NCI-H1092 (cell line): ENCODE measurements at places on chromosomes 16 and 17.

- DNase-seq, result no peak
Observed at GRCh38 chr16:29900888-29901606, 759 bp downstream of the ASPHD1 start.

DNA sequence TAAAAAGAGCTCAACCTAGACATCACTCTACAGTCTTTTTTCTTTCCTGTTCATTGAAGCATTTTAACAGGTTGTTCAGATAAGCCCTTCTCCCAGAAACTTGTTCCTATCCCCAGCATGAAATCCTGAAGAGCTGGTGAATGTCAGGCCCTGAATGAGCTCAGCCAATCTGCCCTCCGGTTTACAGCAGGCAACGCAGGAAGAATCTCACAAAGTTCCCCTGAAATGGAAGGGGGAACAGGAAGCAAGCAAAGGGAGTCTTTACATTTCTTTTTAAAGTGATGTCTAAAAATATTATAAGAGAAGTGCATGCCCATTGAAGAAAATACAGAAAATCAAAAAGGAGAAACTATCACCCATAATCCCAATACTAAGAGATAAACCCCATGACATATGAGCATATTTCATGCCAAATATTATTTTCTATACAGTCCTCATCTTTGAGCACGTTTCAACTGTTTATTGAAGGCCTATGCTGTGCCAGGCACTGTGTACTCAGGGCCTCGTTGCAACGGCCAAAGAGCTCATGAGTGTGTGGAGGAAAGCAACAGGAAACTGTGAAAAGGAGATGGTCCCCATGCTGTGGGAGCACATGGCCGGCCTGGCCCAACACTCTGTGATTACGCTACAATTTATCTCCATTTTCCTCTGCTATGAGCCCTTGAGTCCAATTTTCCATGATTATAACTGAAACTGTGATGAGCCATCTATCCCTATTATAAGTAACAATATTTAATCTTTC is 5.7 kb downstream of the TK2 start:
- peak; percentile 36 for DNase-seq

DNA sequence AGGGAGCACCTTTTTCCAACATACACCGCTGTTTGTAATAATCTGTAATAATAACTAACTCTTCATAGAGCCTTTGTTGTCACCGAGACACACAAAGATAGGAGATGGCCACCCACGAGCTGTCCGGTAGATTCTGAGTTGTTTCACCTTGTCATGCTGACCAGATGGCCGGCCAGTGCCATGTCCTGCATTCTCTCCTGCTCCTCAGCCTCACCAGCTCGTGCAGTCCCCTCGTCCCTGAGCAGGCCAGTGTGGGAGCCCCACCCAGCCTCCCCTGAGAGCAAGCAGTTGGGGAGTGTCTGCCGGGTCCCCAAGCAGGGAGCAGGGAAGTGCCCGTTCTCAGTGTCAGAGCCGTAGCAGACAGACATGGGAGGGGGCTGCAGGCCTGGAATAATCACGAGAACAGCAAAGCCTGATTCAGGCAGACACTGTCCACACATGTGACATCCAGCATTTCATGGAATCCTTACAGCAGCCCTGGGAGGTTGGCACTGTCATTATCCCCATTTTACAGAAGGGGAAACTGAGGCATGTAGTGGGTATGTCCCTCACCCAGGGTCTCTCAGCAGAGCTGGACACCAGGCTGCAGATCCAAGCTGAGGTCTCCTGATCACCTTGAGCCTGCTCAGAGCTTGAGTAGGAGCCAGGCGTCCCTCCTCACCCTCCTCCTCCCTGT is 178.5 kb upstream of the CIBAR2 start:
- no peak for DNase-seq

- DNase-seq, result no peak
Observed at GRCh38 chr17:39527220-39527813, 66.0 kb downstream of the CDK12 start.

GRCh38 chr17:76384222-76384986 is at the start of gene SPHK1:
SPHK1 (plus strand) TSS chr17:76384609; CDS start chr17:76385645, 1,036 bp downstream.
- DNase-seq, result no peak

GRCh38 chr16:64925166-64925565 is 196.7 kb downstream of the CDH11 start:
- no peak for DNase-seq
